Stimulated activated CD4-positive, alpha-beta T cell treated with anti-CD3 and anti-CD28 coated beads, Interleukin-2, amount 100 ng/mL, for 24 hours (primary cell): ENCODE measurements at places on chromosomes 16 and 17.

DNA sequence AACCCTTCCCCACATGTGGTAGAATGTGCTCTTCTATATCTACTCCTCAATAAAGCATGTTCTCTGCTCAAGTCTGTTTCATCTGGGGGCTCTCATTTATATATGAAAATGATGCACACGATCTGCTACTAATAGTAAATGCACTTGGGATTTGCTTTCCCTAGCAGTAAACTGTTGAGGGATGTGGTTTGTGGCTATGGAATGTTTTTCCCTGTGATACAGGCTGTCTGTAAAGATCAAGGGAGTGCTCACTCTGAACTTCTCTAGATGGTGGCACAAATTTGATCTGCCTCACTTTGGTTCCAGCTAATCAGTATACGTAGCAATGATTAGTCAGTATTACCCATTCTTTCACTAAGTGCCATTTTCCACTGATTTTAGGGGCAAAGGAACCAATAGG is 18.8 kb downstream of the TAC4 start:
- DNase-seq = no peak

- DNase-seq = no peak
These were observed 9.4 kb downstream of the LPO start for GRCh38 chr17:58247511-58248363.

GRCh38 chr16:89315791-89316581 is 98.5 kb downstream of the ZNF778 start:
- DNase-seq = peak; percentile 73

- DNase-seq = no peak
These were observed 11.7 kb downstream of the TMEM238L start for GRCh38 chr17:10792151-10792550.

DNA sequence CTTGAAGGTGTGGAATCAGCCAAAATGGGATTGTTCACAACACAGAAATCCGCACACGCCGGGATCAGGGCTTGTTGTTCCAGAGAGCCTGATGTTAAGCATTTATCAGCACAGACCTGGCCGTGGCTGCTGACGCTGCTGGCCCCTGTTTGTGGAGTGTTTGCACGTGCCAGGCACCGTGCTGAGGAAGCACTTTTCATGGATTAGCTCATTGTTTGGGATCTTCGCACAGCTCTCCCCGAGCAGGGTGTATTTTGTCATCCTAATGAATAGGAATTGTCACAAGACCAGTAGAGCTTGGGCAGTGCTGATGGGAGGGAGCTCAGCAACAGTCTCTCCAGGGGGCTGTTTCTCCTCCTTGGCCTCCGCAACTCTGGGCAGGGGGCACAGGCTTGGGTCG is 160.4 kb upstream of the PLCG2 start:
- DNase-seq = no peak

- no peak for DNase-seq
These were observed 4.7 kb upstream of the FSCN2 start for GRCh38 chr17:81523402-81524038.

- no peak for DNase-seq
These were observed 36.4 kb upstream of the CDC42EP4 start for GRCh38 chr17:73348018-73348828.

DNA sequence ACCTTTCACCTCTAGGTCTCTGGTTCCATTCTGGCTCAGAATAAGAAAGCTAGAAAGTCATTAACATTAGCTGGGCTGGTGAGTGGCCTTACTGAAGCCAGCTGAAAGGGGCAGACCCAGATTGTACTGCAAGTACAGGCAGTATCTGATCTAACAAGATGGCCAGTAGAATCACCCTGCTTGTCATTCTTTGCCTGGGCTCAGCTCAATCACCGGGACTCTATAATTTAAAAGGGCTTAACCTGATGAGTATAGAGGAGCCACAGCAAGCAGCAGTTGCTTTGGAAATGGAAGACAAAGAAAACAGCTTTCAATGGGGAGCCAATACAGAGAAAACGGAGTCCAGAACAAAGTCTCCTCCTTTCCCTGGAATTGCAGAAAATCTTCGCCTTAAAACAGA is 13.6 kb downstream of the CDH8 start:
- no peak for DNase-seq

- no peak for DNase-seq
These were observed 61.5 kb downstream of the MYOCD start for GRCh38 chr17:12727076-12727760.

GRCh38 chr17:83106056-83106588 is 26.7 kb downstream of the METRNL start:
- no peak for DNase-seq

DNA sequence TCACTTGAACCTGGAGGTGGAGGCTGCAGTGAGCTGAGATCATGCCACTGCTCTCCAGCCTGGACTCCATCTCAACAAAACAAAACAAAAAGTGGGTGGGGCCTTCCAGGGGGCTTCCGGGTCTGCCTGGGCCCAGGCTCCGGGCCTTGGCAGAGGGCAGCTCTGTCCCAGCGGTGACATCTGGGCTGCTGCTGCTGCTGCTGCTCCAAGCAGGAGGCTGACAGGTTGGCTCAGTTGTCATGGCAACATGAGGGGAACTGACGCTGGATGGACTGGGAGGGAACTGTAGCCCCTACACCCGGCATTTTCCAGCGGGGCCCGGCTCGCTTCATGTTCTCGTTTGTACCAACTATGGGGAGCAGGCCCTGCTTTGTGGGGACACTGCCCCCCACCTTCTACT is 4.0 kb downstream of the BAIAP3 start:
- DNase-seq = no peak

DNA sequence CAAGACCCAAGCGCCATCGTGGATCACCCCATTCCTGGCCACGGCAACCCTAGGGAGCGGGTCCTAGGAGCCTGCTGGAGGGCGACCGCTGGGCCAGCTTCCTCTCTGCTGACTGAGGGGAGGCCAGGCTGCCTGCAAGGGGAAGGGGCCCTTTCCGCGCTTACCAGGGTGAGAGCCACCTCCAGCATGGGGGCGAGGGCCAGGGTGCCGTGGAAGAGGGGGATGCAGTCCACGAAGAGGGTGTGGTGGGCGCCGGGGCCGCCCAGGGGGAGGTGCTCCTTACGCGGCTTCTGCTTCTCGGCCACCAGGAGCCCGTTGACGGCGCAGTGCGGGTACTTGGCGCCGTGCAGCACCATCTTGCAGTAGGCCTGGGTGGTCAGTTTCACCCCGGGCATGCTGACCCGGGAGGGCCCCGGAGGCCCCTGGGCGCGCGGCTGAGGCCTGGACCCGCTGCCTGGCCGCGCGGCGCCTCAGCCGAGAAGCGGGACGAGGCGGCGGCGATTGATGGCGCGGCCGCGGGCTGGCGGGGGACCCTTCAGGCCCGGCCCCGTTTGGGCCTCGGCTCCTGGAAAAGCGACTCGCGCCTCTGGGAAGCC is 345 bp downstream of the EMC8 start:
- peak; percentile 49 for DNase-seq

DNA sequence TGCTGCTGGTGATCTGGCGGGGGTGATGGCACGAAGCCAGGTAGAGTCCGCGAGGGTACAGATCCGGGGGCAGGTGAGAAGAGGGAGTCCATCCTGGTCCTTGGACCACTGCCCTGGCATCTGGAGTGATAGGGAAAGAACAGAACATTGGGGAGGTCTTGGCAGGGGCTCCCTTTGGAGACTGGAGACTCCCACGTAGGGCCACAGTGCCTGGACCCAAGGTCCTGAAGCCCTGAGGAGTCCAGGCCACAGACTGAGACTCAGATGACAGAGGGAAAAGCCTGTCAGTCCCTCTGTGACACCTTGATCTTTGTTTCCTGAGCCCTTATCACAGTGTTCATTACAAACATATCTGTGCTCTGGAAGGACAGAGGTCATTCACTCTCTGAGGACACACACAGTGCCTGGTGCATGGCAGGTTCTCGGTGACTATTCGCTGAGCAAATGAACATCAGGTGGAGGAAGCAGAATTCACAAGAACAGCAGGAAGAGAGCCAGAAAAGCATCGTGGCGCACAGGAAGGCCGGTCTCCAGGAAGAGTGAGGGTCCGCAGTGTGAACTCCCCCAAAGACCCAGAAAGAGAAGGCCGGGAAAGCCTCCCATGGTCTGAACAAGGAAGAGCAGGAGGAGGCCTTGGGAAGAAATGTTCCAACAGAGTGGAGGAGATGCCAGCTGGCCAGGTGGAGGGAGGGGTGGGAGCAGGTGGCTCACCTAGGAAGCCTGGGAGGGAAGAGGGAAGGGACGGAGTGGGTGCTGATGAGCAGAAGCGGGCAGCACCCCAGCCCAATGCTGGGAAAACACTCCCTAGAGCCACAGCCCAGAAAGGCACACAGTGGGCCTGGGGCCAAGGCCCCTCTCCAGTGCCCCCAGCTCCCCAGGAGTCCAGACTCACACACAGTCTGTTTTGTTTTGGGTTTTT is 20.5 kb downstream of the PEMT start:
- DNase-seq = no peak

GRCh38 chr16:30992276-30992780 is 7.3 kb downstream of the HSD3B7 start:
- DNase-seq = no peak

- DNase-seq = no peak
These were observed 7.8 kb upstream of the CHST6 start for GRCh38 chr16:75502916-75503605.

DNA sequence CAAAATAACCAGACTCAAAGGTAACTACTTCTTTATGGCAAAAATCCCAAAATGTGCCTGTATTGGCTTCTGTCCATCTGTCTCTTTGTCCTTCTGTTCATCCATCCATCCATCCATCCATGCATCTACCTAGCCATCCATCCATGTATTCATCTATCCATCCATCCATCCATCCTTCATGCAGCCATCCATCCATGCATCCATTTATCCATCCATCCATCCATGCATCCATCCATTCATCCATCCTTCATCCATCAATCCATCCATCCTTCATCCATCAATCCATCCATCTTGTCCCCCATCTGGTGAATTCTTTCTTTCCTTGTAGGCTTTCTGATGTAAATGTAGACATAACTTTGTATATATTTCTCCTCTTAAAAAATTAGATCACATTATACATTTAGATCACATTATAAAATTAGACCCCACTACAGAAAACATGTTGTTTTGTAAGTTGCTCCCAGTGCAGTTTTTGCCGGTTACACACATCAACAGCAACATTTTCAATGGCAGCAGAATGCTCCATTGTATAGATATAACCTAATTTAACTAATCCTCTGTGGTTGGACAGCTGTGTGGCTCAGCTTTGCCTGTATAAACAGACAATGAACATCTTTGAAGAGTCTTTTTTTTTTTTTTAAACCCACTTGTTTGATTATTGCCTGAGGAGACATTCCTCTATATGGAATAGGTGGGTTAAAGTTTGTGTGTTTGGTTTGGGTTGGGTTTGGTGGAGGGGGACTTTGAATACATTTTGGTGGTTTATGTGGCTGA is 72.0 kb downstream of the MSI2 start:
- no peak for DNase-seq

GRCh38 chr16:1055557-1055924 is 17.0 kb upstream of the SSTR5 start:
- no peak for DNase-seq

- DNase-seq = no peak
These were observed 18.5 kb downstream of the CRLF3 start for GRCh38 chr17:30805944-30806456.

- DNase-seq = no peak
These were observed 1540.3 kb downstream of the CDH11 start for GRCh38 chr16:63581570-63581969.

- DNase-seq = no peak
These were observed 49.4 kb downstream of the VAC14 start for GRCh38 chr16:70751593-70751992.

DNA sequence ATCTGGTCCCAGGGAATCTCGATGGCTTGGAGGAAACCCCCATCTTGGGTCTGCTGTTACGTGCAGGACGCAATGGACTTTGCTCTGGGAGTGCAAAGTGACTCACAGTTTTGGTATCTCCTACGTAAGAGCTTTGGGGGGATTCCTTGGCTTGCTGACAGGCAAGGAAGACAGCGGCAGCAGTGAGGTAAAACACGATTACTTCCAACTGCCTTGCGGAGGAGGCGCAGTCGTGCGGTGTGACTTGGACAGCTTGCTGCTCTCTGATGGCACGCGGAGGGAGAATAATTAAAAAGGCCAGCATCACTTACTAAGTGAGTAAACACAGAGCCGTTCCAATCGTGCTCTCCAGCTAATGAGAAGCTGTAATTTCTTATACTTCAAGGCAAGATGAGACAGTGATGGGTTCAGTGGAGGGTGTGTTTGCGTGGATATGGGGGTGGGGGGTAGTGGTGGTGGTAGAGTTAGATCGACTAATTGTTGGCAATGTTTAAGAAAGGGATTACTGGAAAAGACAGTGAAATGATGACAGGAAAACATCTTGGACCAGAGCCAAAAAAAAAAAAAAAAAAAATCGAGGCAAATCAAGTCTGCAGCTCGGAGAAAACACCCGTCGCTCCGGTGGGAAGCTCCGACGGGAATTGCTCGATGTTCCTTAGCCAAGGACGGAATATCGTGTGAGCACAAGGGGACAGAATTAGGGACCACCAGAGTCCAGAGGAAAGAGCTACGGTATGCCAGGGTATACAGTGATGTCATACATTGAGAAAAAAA is 184.8 kb upstream of the ZFHX3 start:
- DNase-seq = no peak

DNA sequence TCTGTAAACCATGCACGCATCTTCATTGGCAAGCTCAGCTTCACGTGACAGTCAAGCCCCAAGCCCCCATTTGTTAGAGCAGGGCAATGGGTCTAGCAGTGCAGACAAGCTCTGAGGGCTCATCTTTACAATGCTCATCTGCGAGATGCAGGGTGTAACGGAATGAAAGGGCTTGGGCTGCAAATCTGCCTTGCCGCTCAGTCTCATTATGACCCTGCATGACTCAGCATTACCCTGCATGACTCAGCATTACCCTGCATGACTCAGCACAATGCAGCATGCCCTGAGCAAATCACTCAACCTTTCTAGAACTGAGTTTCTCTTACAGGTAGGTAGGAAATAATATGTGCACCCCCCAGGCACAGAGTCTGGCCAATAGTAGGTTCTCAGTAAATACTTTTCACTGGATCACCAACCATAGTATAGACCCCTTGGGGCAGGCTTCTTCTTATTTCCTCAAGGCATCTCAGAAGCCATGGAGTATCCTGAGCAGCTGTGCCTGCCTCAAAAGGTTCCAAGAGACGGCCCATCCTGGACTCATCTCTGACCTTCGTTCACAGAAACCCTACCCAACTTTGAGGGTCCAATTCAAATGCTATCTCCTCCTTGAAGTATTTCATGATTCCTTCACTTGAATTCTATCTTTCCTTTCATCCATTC is 391.3 kb upstream of the CDH5 start:
- DNase-seq = peak; percentile 5

DNA sequence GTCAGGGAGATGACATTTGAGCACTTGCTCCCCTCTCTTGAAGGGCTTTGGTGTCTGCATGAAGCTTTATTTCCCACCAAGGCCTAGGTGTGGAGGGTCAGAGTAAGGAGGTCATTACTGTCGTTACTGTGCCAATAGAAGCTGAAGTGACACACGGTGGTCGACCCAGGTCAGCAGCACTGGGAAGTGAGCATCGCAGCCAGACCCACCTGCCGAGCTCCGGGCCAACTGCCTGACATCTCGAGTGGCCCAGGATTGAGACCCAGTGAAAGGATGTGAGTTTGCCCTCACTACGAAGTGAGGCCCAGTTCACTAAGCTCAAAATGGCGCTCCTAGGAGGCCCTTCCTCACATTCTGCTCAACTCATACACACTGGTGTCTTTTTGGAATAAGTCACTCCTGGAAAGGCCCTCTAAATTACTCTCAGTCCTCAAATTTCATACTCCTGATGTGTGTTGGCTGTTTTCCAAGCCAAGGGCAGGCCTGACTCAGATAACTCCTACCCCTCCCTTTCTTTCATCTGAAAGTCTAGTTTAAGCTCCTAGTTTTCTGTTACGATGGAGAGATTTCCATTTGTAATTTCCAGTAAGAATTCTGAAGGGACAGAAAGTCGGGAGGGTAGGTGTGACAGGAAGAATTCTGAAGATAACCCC is 200.4 kb downstream of the LGALS9B start:
- no peak for DNase-seq
